ENCODE measurements at places on chromosomes 1 and 21. TPM values are rescaled to one million over a fixed set of nuclear protein-coding genes. Genes with fewer than 3 reads are reported as not detected.

The HCRTR1 gene
- not detected for total RNA-seq

The S100A7 gene
- not detected for total RNA-seq

The ZBTB40 gene
- total RNA-seq, result 24.8 TPM

The SYT6 gene
- not detected for total RNA-seq

The ST6GALNAC5 gene
- total RNA-seq, result not detected

The KRTAP21-2 gene
- total RNA-seq, result not detected

The KCNQ4 gene
- 0.58 TPM for total RNA-seq

The FMOD gene
- total RNA-seq, result 2.2 TPM

DNA sequence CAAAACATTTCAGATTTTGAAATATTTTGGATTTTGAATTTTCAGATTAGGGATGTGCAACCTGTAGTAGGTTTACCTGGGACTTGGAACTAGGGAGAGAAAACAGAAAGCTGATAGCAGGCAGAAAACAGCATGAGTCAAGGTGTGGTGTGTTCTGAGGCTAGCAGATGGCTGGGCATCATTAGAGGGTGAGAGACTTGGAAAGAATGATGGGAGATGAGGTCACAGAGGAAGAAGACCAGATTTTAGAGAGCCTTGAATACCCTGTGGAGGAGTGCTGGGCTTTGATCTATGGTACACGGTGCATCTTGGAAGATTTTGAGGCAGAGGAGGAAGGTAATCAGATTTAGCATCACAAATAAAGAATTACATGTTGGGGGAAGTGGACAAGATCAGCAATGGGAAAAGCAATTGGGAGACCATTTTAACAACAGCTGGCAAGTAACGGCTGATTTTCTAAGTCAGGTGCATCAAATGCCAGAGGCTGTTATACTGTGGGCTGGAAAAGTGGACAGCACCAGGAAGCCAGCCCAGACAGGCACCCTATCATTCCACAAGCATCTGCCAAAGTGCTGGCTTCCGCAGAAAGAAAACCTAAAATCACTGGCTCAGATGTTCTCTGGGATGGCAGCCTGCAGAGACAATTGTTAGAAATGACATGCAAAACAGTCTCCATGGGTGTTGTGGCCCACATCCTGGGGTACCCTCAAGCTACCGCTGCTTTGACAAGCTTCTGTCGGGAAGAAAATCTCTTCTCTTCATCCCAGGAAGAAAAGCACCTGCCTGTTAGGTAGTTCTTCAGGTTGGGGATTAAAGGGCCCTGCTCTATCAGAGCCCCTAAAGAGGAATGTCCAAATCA is 30.9 kb upstream of the CAMK1G start:
- no peak for DNase-seq

GRCh38 chr1:234743791-234744611 is 134.0 kb upstream of the IRF2BP2 start:
- no peak for DNase-seq

- DNase-seq, result peak; percentile 40
These were observed 26.6 kb upstream of the HPDL start for GRCh38 chr1:45299981-45300668.

DNA sequence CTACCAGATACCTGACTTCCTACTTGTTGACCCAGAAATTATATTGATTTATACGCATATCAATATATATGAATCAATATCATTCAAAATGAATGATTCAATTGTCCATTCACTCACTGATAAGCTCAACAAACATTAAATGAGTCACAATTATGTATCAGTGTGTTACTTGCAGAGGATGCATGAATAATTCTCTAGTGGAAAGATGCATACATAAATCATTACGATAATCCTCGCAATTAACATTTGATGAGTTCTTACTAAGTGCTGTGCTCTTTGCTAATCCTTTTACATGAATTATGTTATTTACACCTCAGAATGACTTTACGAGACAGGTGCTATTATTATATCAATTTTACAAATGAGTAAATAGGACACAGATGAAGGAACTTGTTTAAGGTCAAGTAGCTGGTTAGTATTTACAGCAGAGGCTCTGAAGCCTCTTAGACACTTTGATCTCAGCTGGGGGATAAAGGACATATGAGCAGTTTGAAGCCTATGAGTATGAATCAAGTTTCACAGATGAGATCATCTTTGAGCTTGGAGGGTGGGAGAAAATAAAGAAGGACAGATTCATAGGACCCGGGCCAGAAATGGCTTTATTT is 112.8 kb upstream of the ADAMTS5 start:
- no peak for DNase-seq

GRCh38 chr21:42440187-42440792 is 36.6 kb downstream of the UBASH3A start:
- DNase-seq, result peak; percentile 60

- DNase-seq, result peak; percentile 79
These were observed 552 bp downstream of the UBR4 start for GRCh38 chr1:19209439-19209989.

GRCh38 chr1:201253411-201253810 is 29.9 kb upstream of the PKP1 start:
- DNase-seq, result no peak

DNA sequence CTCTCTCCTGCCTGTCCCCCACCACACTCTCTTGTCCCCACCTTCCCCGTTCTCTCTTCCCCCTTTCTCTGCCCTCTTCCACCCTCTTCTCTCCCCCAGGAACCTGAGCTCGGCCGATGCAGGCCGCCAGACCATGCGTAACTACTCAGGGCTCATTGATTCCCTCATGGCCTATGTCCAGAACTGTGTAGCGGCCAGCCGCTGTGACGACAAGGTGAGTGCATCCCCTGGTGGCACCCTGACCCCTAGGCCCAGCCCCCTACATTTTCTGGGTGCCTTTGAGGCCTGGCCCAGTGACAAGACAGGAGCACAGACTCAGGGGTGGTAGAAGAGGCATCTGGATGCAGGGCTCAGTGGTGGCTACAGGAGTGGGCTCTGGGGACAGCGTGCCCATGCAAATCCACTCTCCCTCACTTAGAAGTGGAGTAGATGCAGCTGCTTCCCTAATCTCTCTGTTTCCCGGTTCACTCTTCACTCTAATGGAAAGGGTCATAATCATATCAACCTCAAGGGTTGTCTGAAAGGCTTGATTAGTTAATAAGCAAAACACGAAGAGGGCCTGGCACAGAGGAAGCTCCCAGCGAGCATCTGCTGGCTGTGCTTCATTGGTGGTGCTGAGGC is 37.0 kb downstream of the PKP1 start:
- DNase-seq, result no peak

DNA sequence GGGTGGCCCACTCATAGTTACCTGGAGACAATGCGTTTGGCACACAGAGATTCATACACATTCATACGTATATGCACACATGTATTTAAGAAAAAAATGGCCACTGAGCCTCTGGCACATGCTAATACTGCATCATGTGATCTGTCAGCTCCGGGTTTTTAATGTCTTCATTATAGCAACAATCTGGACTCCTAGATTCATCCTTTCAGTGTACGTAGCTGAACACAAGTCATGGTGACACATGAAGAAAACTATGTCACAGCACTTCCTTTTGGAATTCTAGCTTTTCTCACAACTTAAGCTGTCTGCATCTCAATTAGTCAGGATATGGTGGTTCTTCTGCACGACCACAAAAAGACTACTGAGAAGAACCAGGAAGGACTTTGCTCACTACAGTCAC is 24.7 kb downstream of the HSF2BP start:
- DNase-seq, result no peak

GRCh38 chr1:67078291-67078690 is 24.3 kb upstream of the SLC35D1 start:
- DNase-seq, result no peak

GRCh38 chr1:238962941-238963340 is 423.4 kb upstream of the CHRM3 start:
- DNase-seq, result no peak

GRCh38 chr1:201119206-201120197 is 7.3 kb upstream of the CACNA1S start:
- DNase-seq, result peak; percentile 70

DNA sequence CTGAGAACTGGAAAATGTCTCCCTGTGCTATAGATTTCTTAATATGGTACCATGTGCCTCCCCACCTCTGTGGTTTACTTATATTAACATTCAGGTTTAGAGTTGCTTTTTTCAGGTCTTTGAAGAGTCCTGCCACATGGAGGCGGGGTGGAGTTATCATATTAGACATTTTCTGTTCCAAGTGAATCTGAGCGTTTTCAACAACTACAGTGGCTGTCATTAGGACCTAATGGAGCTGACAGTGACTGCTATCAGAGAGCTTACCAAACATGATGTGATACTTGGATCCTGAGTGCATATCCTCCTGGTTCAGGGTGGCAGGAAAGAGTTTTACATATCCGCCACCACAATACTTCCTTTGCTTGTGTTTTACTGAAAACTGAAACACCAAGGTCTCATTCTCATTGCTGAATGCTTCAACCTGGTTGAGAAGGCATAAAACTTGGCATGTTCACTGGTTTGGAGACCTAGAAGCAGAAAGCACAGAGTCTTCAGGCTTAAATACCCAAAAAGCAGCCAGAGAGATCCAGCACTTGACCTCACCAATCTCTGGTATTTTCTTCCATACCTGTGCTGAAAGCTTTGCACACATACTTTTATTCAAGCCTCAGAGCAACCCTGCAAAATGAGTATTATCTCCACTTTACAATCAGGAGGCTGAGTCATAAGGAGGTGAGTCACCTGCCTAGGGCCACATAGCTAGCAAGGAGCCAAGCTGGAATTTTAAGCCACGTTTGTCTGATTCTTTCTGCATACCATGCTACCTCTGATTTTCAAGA is 47.4 kb upstream of the OSBPL9 start:
- DNase-seq, result peak; percentile 64
